Activated effector memory CD4-positive, alpha-beta T cell treated with Interleukin-2 at 50 U/mL for 16 hours (primary cell): ENCODE measurements at places on chromosomes 3 and 15.

- DNase-seq: no peak
These were observed 210.2 kb downstream of the THSD4 start for GRCh38 chr15:71325481-71325880.

DNA sequence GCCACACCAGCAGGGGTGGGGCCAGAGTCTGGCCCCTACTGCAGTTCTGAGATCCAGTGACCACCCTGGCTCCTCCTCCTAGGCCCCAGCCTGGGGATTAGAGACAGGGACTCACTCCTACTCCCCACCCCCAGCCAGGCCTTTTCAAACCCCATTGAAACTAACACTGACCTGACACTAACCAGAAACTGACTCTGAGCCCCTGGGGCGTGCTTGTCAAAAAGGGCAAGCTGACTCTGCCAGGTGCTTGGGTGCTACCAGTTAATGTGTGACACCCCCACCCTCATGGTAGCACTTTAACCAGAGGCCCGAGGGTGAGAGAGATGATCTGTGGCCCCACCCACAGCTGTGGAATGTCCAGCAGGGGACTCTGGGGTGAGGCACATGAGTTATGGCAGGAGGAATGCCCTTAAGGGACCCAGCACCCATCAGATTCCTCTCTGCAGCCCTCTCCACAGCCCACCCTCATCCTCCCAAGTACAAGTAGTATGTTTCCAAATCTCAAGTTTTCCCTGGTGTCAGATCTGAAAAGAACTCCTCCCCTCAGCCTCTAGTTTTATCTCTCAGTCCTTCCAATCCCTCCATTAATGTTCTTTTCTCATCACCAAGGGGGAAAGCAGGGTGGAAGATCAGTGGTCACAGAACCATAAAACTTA lies 1.4 kb downstream of the PTH1R start:
- no peak for DNase-seq

DNA sequence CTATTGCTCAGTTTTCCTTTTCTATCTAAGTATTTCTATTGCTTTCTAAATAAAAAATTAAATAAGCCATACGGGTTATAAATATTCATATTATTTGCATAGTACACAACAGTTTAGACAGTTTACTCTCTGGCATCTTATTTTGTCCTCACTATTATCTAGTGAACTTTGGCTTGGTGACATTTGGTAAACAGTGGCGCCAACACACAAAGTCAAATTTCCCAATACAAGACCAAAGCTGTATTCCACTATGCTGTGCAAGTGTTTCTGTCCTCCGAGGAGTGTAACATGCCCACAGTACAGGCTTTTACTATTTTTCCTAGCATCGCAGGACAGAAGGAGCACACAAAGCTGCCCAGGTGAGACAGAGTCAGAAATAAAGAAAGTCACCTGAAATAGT lies 61.7 kb upstream of the TP63 start:
- DNase-seq: no peak

DNA sequence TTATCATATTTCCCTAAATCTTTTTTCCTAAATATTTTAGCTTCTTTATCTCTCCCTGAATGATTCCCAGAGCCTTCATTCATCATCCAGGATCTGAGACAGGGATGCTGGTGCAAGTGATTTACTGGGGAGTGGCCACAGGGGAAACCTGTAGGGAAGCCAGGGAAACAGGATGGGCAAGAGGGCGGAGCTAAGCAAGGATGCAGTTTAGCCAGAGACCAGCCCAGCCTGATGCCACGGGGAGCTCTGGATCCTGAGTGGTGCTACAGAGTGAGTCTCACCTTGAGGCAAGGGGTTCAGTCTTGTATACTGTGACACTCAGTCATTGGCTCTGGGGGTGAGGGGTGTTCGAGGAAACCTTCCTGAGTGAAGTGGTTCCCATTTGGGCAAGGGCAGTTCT lies 39.7 kb upstream of the LRRFIP2 start:
- DNase-seq: no peak
